T47D (cell line): ENCODE measurements at places on chromosomes 6 and 20.

GRCh38 chr20:56483970-56484369 is 15.5 kb downstream of the RTF2 start:
- DNase-seq = no peak

- no peak for DNase-seq
Observed at GRCh38 chr6:38976801-38977500, 71.6 kb upstream of the GLP1R start.

GRCh38 chr6:108291091-108291490 is 3.8 kb upstream of the AFG1L start:
- no peak for DNase-seq

DNA sequence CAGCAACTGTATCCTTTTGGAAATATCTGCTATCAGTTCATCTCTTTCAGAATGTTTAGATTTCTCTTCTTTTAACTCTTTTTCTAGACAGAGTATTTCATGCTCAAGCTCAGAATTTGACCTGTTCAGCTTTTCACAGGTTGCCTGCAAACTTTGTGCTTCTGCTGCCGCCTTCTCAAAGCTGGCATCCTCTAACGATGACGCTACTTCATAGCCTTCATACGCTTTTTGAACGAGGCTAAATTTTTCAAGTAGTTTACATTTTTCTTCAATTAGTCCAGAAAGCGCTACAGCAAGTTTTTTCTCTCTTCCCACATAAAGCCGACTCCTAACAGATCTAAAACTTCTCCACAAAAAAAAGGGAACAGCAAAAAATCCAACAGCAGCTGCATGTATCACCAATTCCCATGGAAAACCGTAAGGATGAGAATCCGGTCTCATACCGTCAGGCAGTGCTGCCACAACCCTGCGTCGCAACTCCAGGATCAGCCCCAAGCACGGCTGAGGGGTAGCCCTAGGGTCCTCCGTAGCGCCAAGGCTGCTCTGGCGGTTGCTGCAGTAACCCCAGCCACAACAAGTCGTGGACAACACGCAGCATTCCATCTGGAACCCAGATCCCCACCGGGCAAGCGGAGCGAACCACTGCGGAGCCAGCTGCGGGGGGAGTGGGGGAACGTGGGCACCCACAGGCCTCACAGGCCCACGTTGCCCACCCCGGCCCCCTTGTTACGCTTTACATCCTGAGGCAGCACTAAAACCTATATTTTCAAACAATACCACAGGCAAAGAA is 30.6 kb downstream of the DACT2 start:
- no peak for DNase-seq

DNA sequence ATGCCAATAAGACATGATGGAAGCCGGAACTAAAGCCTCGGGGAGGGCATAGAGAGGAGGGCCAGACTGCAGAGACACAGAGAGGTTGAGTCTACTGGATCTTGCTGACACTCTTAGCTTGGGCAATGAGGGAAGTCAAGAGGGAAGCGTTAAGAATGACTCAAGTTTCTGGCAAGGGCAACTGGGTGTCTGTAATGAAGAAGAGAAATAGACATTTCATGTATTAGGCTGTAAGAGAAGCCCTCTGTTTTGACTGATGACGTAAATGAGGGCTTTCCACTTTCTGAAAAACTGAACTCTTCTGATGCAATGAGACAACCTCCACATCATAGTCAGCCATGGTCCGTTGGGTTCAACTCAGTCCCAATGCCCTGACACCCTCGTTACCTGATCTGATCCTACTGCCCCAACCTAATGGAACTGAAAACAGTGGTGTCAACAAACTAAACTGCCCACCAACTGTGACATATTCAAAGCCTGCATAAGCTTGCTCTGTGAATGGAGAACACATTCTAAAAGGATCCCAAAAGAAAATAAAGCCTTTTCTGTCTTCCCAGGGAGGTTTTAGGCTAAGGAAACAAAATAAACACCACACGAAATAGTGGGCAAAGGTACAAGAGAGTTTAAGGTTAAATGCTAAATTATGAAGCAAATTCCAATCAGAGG is 45.8 kb upstream of the PNRC1 start:
- no peak for DNase-seq

DNA sequence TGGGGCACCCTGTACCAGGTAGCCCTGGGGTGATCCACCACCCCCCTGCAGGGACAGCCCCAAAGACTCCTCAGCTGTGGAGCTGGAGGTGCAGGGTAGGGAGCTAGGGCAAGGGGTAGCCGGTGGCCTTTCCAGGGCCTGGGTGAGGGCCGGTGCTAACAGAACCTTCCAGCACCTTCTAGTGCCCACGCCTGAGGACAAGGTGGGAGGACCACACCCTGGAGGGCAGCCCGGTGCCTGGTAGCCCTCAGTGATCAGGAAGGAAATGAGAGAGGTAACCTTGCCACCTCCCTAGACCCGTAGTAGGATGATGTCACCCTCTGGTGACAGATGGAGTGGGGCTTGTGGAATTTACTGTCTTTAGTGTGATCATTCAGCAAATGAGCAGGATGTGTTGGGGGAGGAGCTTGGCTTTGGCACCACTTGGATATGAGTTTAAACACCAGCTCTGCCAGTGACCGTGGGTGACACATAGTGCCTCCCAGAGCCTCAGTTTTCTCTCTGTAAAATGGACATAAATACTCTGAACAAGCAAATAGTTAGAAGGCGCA is 187.7 kb downstream of the NFATC2 start:
- no peak for DNase-seq

DNA sequence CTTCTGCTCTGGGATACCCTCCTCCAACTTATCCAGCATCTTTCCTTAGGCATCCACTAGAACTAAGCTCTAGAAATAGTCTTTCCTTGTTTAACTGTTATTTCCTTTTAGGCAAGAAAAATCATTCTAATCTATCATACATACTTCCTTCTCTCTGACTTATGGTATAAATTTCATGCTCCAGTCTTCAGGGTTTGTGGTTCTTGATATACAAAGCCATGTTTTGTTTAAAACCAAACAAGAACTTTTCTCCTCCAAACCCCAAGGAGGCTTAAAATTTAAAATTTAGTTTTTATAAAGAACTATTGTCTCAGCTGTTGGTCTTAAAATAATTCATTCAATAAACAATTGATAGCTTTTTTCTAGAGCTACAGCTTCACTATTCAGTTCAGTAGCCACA is 77.2 kb downstream of the CD164 start:
- DNase-seq = no peak

GRCh38 chr6:161057103-161058091 is 65.8 kb downstream of the MAP3K4 start:
- DNase-seq = no peak

DNA sequence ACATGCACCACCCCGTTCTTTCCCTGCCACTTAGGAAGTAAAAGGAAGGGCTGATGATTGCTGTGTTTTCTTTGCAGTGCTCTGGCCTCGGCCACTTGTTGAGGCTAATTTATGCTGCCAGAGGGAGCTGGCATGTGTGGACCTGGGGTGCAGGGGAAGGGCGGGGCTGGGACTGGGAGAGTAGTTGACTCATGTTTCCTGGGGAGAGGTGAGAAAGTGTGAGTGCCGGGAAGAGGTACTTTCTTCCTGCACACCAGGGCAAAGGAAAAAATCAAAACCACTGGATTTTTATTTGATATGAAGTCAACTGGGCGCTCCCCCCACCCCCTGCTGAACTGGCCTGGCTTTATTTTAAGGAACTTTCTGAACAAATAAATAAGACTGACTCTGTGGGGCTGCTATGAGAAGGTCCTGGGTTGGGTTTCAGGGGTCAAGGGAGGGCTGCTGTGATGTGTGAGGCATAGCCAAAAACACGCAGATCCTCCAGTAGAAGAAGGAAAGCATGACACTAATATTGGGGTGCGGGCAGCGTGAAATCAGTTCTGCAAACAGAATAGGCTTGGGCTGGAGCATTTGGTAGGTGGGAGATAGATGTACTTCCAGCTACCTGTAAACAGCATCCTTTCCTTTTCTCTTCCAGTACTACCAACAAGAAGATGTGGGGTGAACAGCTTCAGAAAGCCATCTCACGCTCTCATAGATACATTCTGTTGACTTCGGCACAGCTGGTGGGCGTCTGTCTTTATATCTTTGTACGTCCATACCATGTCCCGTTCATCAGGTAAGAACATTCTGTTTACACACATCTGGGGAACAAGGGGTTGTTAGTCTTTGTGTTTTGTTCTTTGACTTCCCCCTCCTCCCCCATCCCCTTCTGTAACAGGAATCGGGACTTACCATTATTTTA is 87.5 kb downstream of the SYNJ2 start:
- DNase-seq = no peak

DNA sequence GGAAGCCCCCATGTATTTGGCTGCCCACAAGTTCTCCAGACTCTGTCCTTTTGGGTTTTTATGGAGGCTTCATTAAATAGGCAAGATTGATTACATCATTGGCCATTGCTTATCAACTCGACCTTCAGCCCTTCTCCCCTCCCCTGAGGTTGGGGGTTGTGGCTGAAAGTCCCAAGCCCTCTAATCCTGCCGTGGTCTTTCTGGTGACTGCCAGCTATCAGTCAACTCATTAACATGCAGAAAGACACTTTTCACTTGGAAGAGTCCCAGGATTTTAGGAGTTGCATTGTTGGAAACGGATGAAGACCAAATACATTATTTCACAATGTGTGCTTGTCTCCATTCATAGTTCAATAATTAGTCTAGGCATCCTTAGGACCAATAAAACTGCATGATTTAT is 9.5 kb downstream of the CDC5L start:
- DNase-seq = no peak

DNA sequence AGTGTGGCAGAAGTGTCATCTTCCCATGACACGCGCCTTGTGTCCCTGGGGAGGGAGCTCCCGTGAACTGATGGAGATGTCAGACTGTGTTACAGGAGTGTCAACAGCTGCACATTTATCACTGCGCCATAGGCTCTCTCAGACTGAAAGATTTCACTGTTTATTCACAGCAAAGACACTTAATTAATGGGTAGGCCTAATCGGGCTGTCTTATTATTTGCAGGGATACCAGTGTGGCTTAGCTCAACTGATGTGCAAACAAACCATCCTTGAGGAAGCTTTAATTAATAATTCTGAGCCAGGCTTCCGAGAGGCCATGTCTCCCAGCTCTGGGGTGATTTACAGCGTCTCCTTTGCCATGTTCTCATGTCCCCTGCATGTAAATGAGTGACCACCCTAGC is 771.0 kb downstream of the QKI start:
- DNase-seq = no peak

- DNase-seq = no peak
Observed at GRCh38 chr6:12110523-12111362, 98.6 kb downstream of the HIVEP1 start.

DNA sequence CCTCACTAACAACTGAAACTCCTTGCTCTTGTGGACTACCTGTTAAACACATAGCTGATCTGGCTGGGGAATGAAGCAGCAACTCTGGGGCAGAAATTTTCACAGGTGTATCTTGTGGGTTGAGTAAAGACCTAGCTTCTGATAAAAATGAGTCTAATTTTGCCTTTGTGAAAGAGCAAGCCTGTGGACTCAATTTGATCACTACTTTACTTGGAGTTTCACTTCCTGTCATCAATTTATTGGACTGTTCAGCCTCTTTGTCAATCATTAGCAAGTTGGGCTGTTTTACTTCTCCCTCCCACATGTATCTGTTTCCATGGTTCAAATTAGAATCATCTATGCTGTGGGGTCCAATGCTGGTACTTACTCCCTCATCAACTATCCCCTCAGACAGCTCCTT is 29.6 kb upstream of the CRIP3 start:
- DNase-seq = no peak

DNA sequence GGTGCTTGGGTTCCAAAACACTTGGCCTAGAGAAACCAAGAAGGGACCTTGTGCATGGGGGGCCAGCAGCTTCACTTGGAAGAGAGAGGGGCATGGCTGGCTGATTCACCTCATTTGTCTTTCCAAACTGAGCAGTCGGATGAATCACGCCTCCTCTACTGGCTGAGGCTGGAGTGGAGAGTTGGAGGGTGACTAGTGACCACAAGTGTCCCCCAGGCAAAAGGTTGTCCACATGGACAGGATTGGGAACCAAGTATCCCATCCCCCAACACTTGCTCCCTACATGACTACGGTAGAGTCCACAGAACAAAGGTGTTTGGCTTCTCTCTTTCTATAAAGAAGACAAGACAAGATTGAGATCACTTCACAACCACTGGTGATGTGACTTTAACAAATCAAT is 875.6 kb downstream of the QKI start:
- DNase-seq = no peak

DNA sequence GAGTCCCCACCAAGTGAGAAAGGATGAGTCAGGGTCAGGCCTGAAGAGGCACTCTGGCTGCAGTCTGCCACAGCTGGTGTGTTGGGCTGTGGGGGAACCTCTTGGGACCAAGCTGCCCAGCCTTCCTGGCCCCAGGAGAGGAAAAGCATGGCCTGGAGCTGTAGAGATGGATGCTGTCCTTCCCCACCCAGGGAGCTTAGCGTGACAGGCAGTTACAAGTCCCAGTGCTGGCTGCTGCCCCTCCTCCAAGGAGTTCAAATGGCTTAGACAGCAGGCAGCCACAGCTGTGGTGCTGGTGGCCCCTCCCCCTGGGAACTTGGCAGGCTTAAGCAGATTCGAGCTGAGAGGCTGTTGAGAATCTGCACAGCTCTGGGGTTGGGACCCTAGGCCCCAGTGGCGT is 253.2 kb downstream of the PLCB1 start:
- DNase-seq = no peak

DNA sequence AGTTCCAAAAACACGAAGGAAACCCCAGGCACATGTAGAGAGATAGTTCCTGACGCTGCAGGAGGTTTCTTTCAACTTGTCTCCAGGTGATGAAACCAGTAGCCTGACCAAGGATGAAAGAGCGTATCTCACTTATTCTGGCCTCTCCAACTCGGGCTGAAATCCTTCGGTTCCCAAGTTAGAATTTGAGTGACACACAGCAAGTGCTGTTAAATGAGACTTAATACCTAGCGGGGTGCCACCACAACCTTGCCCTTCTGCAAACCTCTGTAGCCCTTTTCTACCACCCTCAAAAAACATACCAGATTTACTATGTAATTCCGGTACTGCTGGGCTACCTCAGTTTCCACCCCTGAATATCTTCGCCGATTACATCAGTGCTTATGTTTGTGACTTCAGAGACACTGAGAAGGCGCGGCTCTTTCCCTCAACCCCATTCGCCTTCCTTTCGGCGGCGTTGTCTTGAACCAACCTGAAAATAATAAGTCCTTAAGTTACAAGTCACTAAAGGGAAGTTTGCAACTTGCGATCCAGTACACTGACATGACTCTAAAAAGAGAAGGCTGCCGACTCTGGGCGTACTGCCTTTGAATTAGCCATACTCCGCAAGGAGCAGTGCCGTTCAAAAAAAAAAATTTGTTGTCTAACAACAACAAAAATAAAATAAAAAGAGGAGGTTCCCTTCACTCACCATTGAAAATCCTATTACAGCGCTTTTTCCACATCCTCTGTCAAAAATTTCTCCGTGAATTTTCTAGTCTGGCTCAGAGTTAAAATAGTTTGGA is 194.9 kb upstream of the ZNF184 start:
- peak; percentile 32 for DNase-seq

DNA sequence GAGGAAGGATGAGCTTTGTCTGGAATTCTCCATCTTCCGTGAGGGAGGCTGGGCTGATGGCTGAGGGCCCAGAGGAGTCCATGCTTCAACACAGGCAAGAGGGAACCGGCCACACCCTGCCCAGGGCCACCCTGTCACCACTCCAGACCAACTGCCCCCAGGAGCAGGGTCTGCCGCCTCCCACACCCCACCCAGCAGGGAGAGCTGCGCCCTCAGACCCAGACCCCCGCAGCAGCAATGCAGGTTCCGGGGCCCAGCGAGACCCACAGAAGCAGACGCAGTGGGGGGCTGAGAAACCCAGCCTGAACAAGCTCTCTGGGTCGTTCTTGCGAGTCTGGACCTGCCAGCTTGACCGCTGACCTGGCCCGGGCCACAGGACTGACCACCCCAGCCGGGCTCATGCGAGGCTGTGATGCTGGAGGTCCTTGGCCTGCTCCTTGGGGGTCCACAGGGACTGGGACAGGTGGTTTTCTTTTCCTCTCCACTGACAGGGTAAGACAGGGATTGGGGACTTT is 25.0 kb downstream of the FRMD1 start:
- no peak for DNase-seq
